Activated T-helper 17 cell treated with anti-CD3 and anti-CD28 coated beads, Interleukin-2, amount 50 U/mL, for 72 hours (primary cell): ENCODE measurements at places on chromosomes 5 and 9.

DNA sequence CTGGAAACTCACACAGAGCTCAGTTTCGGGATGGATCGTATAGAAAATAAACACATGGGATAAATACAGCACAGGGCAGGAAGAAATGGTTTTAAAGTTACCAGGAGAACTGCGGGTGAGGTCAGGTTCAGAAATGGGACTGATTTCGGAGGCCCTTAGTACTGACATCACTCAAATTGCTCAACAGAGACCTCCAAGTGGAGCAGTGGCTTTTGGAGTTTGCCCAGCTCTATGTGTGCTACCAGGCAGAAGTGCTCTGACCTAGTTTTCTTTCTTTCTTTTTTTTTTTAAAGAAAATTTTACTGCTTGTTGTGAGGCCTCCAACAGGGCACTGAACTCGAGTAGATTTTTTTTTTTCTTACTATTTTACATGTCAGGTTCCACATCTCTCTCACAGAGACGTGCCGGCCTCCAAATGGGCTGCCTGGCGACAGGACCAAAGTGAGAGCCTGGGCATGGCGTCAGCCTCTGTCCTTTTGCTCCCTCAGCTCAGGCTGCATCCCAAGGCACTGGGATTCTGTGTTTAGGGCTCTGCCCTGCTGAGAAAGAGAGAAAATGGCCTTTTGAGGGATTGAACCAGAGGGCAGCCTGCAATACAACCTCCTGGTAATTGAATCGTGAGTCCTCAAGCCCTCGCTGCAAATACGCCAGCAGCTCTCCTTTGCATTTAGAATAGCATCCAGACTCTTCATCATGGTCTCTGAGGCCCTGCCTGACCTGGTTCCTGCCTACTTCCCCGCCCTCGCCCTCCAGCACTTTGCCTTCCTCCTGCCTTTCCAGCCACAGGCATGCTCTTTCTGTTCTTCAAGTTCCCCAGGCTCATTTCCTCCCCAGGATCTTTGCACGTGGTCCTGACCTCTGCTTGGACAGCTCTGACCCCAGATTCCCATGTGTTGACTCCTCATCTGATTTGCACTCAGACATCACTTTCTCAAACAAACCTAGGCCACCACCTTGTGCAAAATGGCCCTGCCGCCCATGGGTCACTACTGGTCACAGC is 173.5 kb downstream of the FGF1 start:
- no peak for ATAC-seq

DNA sequence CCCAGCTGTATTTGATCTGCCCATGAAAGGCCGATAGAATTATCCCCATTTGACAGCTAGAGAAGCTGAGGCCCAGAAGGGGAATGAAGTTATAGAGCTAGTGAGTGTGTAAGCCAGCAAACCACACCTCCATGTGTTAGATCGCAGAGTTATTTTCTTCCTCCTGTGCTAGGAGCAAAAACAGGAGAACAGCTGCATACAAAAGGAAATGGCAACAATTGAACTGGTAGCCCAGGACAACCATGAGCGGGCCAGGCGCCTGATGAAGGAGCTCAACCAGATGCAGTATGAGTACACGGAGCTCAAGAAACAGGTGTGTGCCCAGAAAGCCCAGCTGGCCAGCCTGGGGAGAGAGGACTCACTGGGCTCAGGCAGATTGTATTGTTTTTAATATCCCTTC is 30.4 kb downstream of the RAB14 start:
- ATAC-seq, result no peak

DNA sequence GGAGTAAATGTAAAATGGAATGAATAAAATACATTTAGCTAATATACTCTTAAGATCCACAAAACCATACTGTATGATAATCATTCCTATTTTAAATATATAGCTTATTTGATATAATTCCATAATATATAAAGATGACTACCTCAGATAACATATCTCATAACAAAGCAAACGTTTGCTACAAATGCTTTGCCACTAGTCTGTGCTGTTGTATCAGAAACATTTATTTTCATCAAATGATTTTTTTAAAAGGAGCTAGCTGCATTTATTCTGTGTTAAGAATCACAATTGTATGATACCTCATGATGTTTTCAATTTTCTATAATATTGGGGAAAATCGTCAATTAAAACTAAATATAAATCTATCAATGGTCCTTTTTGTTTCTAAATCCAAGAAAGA is 567.2 kb downstream of the PTPRD start:
- no peak for ATAC-seq

GRCh38 chr5:20446121-20446520 is 458.1 kb upstream of the CDH18 start:
- ATAC-seq, result no peak

GRCh38 chr9:27382975-27383374 is 86.0 kb upstream of the EQTN start:
- ATAC-seq, result no peak

DNA sequence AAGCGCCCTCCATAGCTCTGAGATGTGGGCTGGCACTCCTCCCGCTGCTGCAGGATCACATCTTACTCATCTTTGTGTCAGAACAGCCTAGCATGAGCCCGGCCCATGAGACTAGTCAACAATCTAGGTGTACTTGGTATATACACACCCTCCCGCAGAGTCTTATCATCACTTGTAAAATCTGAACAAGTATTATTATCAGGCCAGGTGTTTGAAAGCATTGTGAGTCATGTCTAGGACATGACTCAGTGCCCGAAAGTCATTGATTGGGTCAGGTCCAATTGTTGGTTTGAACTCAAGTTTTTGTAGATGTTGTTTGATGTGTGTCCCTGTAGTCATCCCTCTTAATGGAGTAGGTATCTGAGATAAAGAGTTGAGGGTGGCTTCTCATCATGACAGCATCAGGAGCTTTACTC is 108.7 kb downstream of the CFAP90 start:
- peak; percentile 47 for ATAC-seq

GRCh38 chr9:117098331-117098730 is 316.5 kb downstream of the ASTN2 start:
- no peak for ATAC-seq

DNA sequence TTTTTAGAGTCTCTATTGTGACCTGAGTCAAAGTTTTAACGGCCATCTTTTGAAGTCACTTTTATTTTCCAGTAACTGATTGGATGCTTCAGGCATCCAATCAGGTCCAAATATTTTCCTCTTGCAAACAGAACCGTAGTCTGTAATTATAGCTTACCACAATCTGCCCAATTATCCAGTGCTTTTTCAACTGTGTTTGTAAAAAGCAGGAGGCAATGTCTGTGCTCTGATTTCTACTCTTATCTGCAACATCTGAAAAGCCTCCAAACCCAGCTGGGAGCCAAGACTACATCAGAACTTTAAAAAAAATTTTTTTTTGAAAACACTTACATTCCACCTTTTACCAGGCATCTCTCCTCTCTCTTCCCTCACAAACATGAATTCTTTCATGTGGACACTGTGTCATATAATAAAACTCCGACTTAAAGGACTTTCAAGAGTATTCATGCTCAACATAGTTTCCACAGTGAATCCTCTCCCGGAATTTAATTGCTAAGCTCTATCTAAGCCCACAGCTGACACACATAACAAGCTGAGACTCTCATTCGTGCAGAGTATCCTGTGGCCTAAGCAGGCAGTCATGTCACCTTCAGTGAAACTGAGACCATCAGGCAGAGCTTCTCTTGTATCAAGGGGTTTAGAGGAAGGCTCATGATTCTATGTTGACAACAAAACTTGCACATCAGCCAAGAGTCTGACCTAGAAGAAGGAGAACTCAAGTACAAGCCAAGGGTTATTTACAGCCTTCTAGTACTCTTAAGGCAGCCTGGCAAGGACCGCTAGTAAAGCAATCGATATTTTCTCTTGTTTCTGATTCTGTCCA is 272.7 kb downstream of the TLE1 start:
- ATAC-seq, result no peak

- no peak for ATAC-seq
Observed at GRCh38 chr5:191036-191948, at the start of gene LRRC14B. Gene LRRC14B (plus strand): TSS chr5:191495. CDS start chr5:191539, 44 bp downstream.

DNA sequence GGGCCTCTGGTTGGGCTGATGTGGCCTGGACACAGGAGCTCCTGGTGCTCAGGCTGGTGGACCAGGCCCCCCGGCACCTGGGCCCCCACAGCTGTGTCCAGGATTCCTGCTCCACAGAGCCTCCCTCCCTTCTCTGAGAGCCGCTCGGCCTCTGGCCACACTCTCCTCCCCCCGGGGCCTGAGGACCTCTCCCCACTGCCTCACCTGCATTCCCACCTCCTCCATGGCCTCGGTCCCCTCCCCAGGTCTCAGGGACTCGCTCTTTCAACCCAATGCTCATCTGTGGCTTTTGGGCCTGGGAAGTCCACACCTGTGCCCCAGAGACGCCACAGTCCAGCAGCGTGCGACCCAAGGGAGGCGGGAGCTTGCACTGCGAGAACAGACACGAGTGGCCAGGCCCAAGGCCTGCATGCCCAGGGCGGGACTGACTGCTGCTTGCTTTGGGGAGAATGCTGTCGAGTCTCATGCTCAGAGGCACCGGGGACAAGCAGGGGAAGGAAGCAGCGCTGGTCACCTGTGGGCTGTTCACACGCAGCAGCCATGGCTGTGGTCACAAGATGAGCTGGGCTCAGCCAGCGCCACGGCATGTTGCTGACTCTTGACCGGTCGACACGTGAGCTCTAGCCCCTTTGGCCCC is 14.6 kb downstream of the PAEP start:
- ATAC-seq, result no peak

GRCh38 chr9:4508907-4509589 is 18.8 kb downstream of the SLC1A1 start:
- ATAC-seq, result no peak

- ATAC-seq, result no peak
Observed at GRCh38 chr9:88993871-88994460, 2.7 kb downstream of the S1PR3 start.

GRCh38 chr9:28073270-28073669 is 500.0 kb upstream of the C9orf72 start:
- no peak for ATAC-seq
